A172 (cell line): ENCODE measurements at places on chromosomes 7 and 10.

DNA sequence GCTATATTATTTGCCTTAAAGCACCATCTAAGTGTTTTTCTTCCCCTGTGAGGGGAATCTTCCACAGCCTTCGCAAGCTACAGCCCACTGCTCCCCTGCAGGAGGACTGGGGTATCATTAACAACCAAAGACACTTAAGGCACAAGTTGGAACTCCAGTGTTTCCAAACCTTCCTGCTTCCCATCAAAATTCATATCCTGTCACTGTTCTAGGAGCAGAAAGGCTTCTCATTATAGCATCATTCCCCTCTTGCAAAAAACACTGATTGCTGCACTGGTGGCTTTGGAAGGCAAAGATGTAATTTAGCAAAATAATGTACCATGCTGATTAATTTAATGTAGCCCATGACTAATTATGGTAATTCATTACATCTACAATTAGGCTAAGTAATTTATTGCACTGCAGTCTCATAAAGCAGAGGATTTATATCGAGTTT, 207.2 kb downstream of the SKAP2 start:
- DNase-seq, result no peak

DNA sequence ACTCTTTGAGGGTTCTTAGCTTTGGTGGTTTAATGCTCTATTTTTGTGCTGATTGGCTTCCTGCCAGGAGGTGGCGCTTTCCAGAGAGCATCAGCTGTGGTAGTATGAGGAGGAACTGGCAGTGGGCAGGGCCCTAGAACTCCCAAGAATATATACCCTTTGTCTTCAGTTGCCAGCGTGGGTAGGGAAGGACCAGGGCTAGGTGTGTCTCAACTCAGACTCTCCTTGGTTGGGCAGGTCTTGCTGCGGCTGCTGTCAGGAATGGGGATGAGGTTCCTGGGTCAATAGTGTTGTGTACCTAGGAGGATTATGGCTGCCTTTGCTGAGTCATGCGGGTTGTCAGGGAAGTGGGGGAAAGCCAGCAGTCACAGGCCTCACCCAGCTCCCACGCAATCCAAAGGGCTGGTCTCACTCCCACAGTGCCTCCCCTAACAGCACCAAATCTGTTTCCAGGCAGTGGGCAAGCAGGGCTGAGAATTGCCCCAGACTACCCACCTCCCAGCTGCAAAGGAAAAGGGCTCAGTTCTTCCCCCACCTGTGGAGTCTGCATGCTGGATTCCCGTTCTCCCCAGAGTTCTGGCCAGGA, 191.5 kb downstream of the PHTF2 start:
- DNase-seq, result peak; percentile 26

- peak; percentile 96 for DNase-seq
Observed at GRCh38 chr7:13240349-13240748, 552.9 kb downstream of the ARL4A start.

GRCh38 chr7:135990258-135990657, 13.1 kb upstream of the MTPN start:
- DNase-seq, result no peak

GRCh38 chr7:134622303-134622995, 24.2 kb upstream of the BPGM start:
- DNase-seq, result no peak

DNA sequence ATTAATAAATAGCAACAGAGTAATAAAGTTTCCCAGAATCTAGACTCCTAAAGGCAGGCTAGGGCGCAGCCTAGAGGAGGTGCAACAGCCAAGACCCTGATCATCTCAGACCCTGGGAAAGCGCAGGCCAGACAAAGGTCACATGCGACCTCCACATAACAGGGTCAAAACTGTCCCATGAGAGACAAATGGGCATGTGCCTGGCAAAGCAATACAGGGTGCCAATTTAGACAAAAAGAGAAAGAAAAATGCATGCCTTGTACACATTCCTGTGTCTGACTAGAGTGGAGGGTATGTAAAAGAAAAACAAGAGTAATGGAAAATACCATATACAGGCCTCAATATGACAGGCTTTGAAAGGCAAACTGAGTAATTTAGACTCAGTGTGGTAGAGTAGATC, 22.2 kb downstream of the MPP7 start:
- no peak for DNase-seq

DNA sequence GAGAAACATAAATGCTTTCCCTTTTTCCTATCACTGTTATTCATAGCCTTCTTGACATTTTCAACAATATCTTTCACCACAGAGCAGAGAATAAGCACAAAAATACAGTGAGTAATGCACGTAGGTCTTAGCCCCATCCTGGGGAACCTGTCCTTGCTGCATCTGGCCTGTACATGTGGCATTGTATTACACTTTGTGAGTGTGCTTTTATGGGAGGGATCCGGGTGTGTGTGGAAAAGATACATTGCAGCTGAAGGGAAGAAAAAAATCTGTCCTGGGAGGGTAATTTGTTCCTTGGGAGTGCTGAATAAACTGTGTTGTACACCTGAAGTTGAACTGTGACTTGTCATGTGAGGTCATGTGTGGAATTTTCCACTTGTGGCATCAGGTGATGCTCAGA, 422.7 kb upstream of the LRGUK start:
- DNase-seq, result no peak

GRCh38 chr10:65968871-65969270, 957.0 kb upstream of the LRRTM3 start:
- DNase-seq, result no peak

DNA sequence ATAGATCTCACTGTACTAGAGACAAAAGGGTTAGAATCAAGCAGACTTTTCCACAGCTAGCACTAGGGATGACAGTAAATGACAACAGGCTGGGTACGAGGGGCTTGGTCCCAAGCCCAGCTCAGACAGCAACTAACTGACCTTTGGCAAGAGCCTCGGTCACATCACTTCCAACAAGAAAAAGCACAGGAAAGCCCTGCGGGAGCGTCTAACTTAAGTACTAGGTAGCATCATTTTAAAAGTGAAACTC, 22.8 kb downstream of the CALML3 start:
- no peak for DNase-seq

GRCh38 chr10:86288695-86289576, 77.7 kb downstream of the GRID1 start:
- no peak for DNase-seq

DNA sequence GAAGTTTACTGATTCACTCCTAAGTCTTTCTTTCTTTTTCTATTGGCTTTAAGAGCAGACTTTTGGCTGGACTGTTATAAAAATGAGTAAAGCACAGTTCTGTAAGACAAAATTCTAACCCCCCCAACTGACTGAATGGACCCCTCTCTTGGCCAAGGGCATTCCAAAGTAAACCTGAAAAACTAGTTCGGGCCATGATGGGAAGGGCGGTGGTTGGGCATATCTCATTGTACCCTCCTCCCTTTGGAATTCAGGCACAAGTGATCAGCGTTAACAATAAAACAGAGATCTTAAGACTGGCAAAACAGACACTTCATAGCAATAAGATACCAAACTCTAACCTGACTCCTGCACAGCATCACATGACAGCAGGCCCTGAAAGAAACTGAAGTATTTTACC, 6.1 kb upstream of the KIF20B start:
- no peak for DNase-seq

DNA sequence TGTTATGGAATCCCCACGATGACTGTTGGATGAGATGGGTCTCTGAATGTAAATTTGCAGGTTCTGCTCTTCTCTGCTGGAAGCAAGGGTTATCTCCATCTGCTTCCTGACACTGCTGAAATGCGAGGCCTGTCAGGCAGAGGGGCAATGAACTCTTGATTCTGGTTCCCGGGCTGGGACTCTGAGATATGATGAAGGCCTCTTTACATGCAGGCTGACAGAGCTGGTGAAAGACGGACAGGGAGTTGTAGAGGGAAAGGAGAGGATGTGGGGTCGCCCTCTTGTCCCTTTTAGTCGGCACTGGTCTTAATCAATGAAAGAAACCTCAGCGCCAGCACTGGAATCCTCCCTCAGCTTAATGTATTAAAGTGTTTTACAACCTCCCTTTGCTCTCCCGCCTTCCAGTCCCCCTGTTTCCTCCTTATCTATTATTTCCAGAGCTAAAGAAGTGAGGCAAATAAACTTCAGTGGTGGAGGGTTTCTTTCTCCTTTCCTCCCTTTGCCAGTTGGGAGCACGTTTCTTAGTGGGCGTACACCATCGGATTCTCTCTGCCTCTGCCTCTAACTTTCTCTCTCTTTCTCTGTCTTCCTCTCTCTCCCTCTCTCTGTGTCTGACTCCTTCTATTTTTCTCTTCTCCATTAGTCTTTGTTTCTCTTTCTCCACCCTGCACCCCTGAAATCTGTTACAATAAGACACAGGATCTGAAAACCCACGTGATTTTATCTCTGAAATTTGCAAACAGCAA, 145.6 kb downstream of the BAMBI start:
- DNase-seq, result no peak
